GOT3 (cell line): ENCODE measurements at places on chromosomes 2 and 18.

DNA sequence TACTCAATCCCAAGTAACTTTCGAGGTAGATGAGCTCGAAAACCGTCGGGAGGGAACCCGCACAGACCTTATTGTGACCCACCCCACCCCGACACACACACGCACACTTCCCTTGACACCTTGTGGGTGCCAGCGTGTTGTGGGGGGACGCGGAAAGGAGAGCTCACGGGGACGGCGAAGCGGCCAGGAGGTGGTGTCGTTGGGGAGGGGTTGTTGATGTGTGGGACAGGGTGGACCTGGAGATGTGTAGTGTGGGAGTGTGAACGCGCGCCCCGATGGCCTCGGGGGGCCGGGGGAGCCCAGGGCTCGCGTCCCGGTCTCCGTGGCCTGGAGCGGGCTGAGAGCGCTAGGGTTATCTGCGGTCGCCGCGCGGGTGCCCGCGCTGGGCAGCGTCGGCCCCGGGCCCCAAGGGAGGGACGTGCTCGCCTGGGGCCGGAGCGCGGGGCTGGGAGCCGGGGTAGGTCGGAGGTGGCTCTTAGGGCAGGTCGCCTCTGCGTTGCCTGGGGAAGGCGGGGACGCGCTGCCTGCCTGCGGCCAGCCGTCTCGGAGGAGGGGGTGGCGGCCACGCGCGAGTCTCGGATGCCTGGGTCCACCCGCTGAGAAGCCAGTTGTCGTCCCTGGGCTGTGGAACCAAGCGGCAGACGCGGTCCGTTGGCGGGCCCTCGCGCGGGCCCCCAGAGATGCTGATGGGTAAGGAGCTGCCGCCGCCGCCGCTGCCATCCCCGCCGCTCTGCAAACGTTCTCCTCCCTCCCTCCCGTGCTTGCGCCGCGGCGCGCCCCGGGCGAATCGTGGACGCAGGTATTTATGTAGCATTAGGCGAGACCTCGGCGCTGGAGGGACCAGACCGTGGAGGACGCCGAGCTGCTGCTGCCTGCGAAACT lies 1.6 kb downstream of the KLHL29 start:
- DNase-seq, result no peak

DNA sequence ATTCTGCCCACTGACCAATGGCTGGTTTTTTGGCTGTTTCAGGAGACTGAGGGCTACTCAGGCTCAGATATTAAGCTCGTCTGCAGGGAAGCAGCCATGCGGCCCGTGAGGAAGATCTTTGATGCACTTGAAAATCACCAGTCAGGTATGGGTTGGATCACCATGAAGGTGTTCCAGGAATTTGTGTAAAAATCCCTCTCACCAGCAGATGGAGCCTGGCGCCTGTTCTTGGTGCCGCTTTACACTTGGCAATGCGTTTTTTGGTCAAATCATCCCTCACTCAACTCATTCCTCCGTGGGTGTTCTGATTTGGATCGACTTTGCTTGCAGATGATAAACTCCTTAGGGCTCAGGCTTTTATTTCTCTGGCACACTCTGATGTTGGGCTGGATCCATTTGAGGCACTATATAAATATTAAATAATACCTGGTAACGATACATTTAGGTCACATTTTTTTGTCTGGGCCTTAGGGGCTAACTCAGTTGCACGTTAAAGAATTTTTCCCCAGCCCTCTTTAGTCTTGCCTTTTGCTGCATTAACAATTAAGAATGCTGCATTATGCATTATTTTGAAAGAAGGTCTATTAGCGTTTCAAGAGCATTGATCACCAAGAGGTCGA lies 50.0 kb downstream of the HDHD2 start:
- no peak for DNase-seq

DNA sequence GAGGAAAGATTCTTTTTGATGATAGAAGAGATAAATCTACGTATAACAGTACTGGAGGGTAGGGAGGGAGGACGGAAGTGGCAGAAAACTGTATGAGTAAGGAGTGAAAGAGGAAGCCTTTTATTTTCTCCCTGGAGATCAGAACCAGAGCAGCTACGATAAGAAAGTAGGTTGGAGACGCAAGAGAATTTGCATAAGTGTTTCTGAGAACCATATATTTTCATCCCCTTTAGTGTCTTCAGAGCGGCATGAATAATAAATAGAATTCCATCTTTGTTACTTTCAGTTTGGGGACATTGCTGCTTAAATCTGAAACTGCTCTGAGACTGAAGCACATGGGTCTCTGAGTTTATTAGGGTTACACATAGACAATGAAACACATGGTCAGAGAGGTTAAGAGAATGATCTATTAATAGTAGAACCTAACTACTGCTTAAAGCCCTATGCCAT lies 230.2 kb upstream of the TNP1 start:
- no peak for DNase-seq

GRCh38 chr2:139083121-139083520 lies 302.9 kb upstream of the NXPH2 start:
- DNase-seq, result no peak

DNA sequence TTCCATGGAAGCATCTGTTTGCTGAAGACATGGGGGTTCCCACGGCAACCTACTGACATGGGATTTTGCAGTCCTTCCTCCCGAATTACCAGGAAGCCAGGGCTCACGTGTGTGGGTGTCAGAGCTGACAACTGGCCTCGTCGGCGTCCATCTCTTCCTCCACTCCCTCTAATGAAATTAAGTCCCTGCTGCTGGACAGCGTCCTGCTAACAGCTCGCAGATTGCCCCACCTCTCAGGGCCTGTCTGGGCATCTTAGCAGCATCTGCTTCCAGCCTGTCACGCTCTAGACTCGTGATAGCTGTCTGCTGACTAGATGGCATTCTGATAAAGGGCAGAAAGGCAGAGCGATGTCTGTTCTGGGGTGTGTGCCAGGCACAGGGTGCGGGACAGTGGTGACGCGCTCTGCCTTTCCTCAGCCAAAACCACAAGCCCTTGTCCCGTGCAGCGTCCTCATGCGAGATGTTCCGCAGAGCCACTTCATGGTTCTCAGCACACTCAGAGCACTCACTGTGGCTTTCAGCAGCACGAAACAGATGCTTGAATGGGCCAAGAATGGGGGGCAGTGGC lies 161.1 kb downstream of the ARL4C start:
- no peak for DNase-seq

DNA sequence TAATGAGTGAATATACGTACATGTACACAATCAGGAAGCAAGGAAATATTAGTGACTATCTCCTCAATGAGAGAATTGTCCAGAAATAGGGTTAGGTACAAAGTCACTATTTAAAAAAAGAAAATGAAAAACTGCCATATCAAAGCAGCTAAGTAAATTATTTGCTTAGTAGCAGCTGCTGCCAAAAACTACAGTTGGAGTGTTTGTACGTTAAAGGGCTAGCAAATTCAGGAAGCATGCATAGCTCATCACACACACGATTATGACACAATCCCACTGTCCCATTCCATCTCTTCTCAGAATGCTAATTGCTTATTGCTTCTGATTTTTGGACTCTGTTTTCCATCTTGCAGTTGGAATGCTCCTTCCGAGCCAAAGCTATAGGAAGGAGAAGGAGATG lies 2012.5 kb upstream of the LRRTM1 start:
- DNase-seq, result no peak

DNA sequence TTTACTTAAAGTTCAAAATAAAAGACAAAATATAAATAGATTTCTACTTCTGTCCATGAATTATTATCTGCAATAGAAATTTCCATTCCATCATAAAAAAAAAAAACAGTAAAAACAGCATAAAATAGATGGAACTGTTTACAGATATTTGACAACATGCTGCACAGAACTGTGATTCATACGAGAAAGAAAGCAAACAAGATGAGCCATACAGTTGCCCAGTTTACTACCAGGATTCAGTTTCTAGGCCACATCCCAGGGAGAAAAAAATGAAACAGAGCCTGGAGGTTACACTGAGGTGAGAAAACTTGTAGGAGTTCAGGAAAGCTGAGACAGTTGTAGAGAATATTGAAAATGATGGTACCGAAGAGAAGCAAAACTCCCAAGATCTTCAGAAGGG lies 1426.9 kb upstream of the ACVR2A start:
- DNase-seq, result no peak

DNA sequence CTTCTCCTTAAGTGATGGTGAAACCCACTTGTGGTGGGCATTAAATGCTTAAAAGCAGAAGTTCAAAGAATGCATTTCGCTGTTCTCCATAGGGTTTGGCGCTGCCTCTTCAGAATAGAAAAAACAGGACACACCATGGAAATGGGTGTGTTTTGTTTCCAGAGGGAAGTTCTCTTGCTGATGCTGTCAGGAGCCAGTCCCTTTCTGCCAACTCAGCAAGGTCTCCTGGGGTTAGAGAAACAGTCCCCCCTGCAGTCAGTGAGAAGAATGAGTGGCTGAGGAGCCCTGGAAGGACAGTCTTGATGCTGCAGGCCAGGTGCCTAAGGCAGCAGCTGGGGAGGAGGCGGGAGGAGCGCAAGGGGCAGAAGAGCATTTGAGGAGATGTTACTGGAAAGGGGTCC lies 37.8 kb upstream of the ASAP2 start:
- no peak for DNase-seq

DNA sequence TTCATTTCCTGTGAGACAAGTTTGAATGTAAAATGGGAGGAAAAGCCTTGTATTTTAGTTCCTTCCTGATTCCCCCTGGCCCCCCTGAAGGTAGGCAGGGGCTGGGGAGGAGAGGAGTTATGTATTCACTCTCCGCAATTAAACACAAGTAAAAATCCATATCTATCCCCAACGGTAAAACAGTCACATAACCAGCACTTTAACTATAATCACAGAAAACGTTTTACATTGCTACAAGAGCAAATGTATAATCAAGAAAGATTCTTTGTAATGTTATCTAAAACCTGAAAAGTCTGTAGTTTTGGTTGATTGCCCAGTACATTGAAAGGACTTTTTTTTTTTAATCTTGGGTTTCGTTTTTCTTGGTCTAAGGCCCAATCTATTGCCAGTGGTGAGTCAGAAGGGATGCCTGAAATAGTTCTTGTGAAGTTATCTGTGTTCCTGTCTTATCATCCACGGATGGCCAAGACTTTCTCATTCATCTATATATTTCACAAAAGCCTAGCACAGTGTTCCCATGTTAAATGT lies 34.5 kb upstream of the CCNYL1 start:
- no peak for DNase-seq
